Activated naive CD8-positive, alpha-beta T cell treated with anti-CD3 and anti-CD28 coated beads, Interleukin-2, amount 10 ng/mL, durations not matched to agents 7 days and 5 days (primary cell): ENCODE measurements at places on chromosomes 13 and 19. TPM values are rescaled to one million over a fixed set of nuclear protein-coding genes. Genes with fewer than 3 reads are reported as not detected.
A peak's percentile ranks its signal among the peaks of the same experiment; 100 is the strongest.

The RNF17 gene
- total RNA-seq, result not detected

The KLHL26 gene
- total RNA-seq, result 14.3 TPM

The LINGO3 gene
- total RNA-seq, result 0.82 TPM

The ZNF426 gene
- total RNA-seq, result 19.1 TPM

The CLEC17A gene
- 0.17 TPM for total RNA-seq

The BRSK1 gene
- total RNA-seq, result 9.0 TPM

The GRAMD1A gene
- total RNA-seq, result 173 TPM

- DNase-seq, result no peak
- no peaks in the 10 kb centered on the region for H3K4me1 ChIP-seq
- no peak overlapping the region for H3K4me3 ChIP-seq
- no peaks in the 10 kb centered on the region for H3K36me3 ChIP-seq
- H3K27ac ChIP-seq, result no peak overlapping the region
Measured at GRCh38 chr19:13005861-13006370, 10.6 kb downstream of the NFIX start.

DNA sequence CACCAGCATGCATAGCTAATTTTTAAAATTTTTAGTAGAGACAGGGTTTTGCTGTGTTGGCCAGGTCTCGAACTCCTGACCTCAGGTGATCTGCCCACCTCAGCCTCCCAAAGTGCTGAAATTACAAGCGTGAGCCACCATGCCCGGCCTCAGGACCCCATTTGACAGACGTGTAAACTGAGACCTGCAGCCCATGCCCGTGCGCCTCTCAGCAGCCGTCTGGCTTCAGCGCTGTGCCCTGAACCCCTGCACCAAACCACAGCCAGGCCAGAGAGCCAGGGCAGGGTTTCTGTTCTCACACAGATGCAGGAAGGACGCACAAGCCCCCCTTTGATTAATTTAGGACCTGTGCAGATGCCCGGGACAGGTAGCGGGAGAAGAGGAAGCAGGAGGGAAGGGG lies 7.3 kb upstream of the FFAR1 start:
- no peaks in the 10 kb centered on the region for H3K4me1 ChIP-seq
- H3K4me3 ChIP-seq, result no peak overlapping the region

GRCh38 chr19:12912571-12912970 lies 6.5 kb downstream of the SYCE2 start:
- H3K27me3 ChIP-seq, result no peaks in the 10 kb centered on the region
- H3K36me3 ChIP-seq, result no peaks in the 10 kb centered on the region
- no peak for DNase-seq
- no peak overlapping the region for H3K27ac ChIP-seq
- H3K4me1 ChIP-seq, result peaks cover 25% of the 10 kb centered on the region
- no peak overlapping the region for H3K4me3 ChIP-seq

DNA sequence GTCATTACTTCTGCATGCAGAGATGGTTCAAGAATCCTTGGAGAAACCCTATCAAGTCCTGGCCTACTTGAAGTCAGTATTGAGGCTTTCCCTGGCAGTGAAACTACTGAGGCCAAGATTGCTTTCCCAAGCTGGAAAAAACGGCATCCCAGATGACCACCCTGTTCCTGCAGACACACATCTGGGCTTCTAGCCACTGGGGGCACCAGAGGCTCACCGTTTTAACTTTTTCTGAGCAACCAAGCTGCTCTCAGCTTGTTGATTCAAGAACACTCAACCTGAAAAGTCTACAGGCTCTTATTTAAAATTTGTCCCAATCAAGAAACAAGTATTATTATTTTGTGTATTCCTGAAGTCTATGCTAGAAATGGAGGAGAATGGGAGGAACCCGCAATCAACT lies 66.6 kb downstream of the SPRYD7 start:
- H3K27ac ChIP-seq, result no peak overlapping the region
- H3K27me3 ChIP-seq, result peaks cover 2% of the 10 kb centered on the region
- no peaks in the 10 kb centered on the region for H3K36me3 ChIP-seq
- no peaks in the 10 kb centered on the region for H3K4me1 ChIP-seq
- DNase-seq, result no peak
- no peak overlapping the region for H3K4me3 ChIP-seq

DNA sequence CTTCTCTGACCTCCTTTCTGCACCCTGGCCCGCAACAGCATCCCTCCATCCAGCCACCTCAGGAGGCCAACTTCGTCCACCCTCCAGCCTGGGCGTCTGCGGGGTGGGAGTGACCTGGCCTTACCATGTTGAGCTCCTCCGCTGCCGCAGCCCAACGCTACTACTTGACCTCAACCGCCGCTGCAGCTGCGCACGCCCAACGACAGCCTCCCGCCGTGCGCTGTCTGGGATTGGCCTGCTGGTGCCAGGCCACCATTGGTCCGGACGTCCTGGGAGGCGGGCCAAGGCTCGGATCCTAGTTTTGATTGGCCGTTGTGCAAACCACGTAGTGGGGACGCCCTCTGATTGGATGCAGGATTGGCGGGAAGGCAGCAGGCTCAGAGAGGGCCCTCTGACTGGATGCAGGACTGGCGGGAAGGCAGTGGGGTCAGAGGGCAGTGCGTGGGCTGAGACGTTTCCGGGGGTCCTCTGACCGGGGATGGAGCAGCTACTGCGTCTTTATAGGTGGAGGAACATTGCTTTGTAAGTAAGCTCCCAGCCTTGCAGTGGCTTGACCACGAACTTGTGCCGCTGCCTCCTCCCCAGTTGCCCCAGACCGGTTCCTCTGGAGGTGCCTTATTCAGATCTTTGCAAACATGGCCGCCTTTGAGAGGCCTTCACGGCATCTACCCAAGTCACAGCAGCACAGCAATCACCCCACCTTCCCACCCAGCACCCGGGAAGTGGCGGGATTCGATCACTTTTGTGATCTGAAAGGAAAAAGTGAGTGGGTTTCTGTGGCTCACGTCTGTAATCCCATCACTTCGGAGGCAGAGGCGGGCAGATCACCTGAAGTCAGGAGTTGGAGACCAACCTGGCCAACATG lies at the start of gene TUBA3C:
TUBA3C (minus strand) TSS at position 204 of the 865 bp plus-strand sequence; CDS start at position 127, 77 bp downstream.
- no peaks in the 10 kb centered on the region for H3K36me3 ChIP-seq
- no peak within 1 kb of the TSS for H3K27ac ChIP-seq
- no peaks in the 10 kb centered on the region for H3K4me1 ChIP-seq
- H3K4me3 ChIP-seq, result no peak within 1 kb of the TSS
- no peaks in the 10 kb centered on the region for H3K27me3 ChIP-seq

GRCh38 chr19:36115453-36116343 lies at the start of gene TBCB:
TSS of gene TBCB (plus strand) at chr19:36115468. CDS start at chr19:36115561, 93 bp downstream.
- peaks cover 27% of the 10 kb centered on the region for H3K36me3 ChIP-seq
- peaks cover 31% of the 10 kb centered on the region for H3K4me1 ChIP-seq
- H3K27ac ChIP-seq, result peak within 1 kb of the TSS; percentile 98
- DNase-seq, result no peak
- peak within 1 kb of the TSS; percentile 98 for H3K4me3 ChIP-seq

DNA sequence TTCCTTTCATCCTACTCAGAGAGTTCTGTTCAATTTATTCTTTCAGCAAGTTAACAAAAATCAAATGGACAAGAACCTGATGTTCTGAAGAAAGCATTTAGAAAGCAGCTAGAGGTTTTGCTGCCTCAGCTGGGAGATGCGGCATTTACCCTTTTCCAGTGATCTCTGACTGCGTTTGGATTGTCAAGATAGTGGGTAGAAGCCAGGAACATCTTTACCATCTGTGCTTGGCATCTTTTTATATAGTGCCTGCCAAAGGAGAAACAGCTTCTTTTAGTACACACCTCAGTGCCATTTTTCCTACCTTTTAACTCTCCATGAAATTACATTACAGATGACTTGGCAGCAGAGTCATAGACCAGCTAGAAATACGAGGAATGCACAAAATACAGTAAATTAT lies 680.8 kb downstream of the SLITRK1 start:
- H3K27me3 ChIP-seq, result no peaks in the 10 kb centered on the region
- no peak for DNase-seq
- H3K36me3 ChIP-seq, result no peaks in the 10 kb centered on the region
- no peaks in the 10 kb centered on the region for H3K4me1 ChIP-seq

GRCh38 chr13:109725297-109725696 lies 61.1 kb downstream of the IRS2 start:
- H3K27me3 ChIP-seq, result peaks cover 21% of the 10 kb centered on the region
- no peak for DNase-seq
- no peak overlapping the region for H3K4me3 ChIP-seq
- H3K4me1 ChIP-seq, result no peaks in the 10 kb centered on the region
- H3K36me3 ChIP-seq, result no peaks in the 10 kb centered on the region
- no peak overlapping the region for H3K27ac ChIP-seq

DNA sequence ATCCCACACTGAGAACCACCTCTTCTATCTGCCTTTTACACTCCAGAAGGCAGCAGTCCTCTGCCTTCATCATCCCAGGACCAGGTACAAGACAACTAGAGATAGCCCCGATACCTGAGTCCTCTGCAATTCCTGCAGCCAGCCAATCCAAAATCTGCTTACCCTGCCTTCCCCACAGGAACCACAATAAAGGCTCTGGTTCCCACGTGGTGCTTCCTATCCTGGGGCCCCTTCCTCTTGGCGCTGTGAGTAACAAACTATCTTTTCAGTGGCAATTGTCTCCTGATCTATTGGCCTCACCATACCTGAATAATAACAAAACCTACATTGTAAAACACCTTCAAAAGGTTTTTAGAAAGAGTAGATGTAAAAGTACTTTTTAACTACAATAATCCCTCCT lies 63.1 kb downstream of the ZDHHC20 start:
- DNase-seq, result peak; percentile 36
- peak overlapping the region; percentile 68 for H3K27ac ChIP-seq
- peaks cover 33% of the 10 kb centered on the region for H3K4me1 ChIP-seq
- peaks cover 34% of the 10 kb centered on the region for H3K36me3 ChIP-seq

DNA sequence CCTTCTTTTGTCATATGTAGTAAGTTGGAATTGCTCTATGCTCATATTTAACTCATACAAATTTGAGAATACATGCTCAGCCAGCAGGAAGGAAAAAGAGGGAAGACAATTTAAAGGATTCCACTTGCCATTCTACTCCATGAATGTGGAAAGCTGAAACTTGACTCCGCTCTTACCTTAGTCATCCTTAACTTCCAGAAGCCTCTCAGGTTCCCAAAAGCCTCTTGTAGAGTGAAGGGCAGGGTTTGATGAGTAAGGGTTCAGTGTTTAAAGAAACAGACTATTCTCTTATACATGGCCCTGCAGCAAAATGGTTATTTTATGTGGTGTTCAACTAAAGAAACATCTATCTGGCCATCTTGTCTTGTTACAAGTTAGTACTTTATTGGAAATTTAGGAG lies 27.1 kb downstream of the FAM124A start:
- H3K27ac ChIP-seq, result no peak overlapping the region
- no peak overlapping the region for H3K4me3 ChIP-seq
- H3K27me3 ChIP-seq, result peaks cover 3% of the 10 kb centered on the region
- H3K36me3 ChIP-seq, result peaks cover 1% of the 10 kb centered on the region
- DNase-seq, result no peak
- H3K4me1 ChIP-seq, result peaks cover 6% of the 10 kb centered on the region

DNA sequence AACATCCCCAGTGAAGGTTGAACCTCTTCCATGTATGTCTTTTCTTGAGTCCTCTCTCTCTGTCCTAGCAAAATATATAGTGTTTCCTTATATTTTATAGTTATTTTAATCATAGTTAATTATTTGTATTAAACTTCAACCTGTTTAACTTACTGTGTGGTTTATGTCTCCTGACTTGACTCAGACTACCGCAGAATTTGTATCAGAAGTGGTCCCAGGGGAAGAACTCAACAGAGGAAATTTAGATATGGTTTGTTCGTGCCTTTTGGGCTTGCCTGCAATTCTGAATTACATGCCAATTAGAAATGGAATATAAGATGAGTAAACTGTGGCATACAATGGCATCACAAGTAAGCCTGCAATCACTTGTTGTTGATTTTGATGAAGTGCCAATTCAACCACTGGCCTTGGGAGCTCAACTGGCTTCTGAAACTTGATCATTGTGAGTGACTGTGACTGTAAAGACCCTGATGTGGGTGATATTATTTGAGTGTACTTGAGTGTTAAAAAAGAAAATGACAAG lies 1459.5 kb upstream of the PCDH20 start:
- H3K36me3 ChIP-seq, result no peaks in the 10 kb centered on the region
- DNase-seq, result no peak
- no peaks in the 10 kb centered on the region for H3K4me1 ChIP-seq
- no peak overlapping the region for H3K4me3 ChIP-seq

- H3K36me3 ChIP-seq, result no peaks in the 10 kb centered on the region
- no peak overlapping the region for H3K27ac ChIP-seq
- no peak for DNase-seq
- H3K27me3 ChIP-seq, result peaks cover 7% of the 10 kb centered on the region
- no peaks in the 10 kb centered on the region for H3K4me1 ChIP-seq
Measured at GRCh38 chr13:110197026-110197425, 109.9 kb downstream of the COL4A1 start.

DNA sequence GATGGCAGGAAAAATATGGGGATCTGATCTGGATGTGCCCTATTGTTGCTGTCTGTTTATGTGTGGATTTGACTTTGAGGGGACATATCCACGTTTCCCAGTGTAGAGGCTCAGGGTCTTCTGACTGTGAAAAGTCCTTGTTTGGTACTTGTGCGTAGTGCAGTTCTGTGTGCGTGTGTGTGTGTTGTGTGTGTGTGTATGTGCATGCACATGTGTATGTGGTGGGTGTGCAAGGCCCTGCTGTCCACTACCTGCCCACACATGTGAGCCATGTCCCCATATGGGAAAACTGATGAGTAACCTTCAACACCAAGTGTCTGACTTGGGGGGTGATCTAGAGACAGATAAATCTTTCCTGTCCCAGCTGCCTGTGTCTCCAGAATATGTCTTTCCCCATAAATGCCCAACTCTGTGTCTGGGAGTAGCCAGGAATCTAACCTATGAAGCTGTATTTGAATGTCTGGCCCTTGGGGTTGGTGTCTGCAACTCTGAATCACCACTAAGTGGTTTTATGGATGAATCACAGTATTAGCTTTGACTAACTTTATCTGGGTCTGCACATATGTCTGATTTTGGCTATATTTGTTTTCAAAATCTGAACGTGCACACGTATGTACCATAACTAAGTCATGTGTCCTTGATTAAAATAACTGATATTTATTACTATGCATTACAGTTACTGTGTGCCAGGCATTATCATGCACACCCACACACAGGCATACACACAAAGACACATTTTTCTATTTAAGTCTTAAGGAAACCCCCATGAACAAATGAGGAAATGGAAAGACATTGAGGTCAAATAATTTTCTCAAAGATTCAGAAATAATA lies 17.4 kb downstream of the KLK2 start:
- H3K27ac ChIP-seq, result no peak overlapping the region

GRCh38 chr19:14395262-14395661 lies 14.0 kb downstream of the ADGRE5 start:
- H3K4me3 ChIP-seq, result no peak overlapping the region
- H3K4me1 ChIP-seq, result peaks cover 7% of the 10 kb centered on the region
- DNase-seq, result no peak
- H3K27me3 ChIP-seq, result no peaks in the 10 kb centered on the region
